ENCODE measurements at places on chromosomes 7 and 10.

DNA sequence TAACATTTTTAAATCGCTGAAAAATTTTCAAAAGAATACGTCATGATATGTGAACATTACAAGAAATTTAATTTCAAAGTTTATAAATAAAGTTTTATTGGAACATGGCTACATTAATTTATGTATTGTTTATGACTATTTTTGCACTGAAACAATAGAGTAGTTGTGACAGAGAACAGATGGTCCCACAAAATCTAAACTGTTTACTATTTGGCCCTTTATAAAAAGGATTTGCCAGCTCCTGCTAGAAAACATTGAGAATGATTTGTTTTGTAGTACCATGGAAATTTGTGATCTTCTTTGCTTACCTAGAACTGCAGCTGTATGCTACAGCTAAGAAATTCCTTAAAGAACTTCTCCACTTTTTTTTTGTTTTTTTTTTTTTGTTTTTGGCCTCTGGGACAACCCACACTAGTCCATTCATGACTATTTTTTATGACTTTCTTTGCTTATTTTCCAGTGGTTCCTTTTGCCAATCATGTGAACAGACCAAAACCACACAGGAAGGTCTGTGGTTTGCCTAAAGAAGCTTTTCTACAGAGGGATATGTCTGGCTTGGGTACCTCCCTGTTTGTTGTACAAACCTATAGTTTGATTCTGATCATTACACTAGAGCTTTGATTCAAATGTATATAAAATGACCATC lies 55.7 kb downstream of the ST7 start:
- DNase-seq: no peak

DNA sequence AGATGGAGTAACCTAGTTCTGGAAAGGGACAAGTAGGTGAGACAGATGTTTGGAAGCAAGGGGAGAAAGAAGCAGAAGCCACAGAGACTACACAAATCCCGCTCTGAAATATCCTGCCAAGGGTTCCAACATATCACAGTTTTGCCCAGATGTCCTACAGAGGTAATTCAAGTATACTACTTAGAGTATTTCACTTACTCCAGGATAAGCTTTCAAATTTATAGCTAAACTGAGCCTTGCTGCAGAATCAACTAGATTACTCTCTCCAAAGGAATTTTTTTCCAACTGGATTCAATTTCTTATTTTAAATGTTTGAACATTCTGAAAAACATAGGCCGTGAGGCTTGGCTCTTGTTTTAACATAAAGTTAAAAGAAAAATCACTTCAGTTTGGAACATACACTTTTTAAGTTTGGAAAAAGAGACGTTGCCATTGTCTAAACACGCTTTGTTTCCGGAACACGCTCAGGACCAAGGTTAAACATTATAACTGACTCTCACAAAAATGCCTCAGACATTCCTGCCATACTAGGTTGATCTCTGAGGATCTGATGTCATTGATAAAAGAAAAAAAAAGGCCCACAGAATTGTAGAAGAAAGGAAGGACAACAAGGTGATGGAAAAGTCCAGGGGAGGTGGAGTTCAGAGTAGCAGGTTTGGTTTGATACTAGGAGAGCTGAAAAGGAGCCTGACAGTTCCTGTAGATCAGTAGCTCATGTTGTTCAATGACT lies 74.8 kb downstream of the FAM185A start:
- no peak for DNase-seq

GRCh38 chr7:40700653-40701421 lies 566.0 kb downstream of the SUGCT start:
- no peak for DNase-seq

DNA sequence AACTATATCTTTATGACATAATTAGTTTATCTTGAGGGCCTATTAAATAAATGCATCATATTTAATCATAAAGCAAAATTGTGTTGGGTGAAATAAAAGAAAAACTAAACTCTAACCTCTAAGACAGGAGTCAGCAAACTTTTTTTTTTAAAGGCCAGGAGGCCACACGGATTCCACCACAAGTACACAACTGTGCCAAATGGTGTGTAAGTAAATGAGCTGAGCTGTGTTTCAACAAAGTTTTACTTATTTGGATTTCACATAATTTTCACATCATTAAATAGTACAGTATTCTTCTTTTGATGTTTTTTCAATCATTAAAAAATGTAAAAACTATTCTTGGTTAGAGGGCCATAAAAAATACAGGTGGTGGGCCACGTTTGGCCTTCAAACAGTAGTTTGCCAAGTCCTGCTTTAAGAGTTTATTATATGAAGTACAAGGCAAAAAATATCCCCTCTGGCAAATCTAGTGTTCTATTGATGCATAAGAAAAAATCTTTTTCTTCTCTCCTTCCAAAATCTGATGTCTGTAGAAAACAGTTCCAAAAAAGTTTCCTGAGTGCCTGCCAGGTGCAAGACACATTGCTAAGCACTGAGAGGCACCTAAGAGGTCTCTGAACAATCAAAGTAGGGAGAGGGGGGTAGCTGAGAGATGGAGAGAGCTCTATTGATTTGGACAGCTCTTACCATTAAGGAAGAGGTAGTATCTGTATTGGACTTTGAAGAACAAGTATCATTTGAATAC lies 26.5 kb upstream of the SPOCK2 start:
- no peak for DNase-seq

GRCh38 chr10:91556691-91557566 lies 75.9 kb downstream of the PPP1R3C start:
- DNase-seq: no peak

DNA sequence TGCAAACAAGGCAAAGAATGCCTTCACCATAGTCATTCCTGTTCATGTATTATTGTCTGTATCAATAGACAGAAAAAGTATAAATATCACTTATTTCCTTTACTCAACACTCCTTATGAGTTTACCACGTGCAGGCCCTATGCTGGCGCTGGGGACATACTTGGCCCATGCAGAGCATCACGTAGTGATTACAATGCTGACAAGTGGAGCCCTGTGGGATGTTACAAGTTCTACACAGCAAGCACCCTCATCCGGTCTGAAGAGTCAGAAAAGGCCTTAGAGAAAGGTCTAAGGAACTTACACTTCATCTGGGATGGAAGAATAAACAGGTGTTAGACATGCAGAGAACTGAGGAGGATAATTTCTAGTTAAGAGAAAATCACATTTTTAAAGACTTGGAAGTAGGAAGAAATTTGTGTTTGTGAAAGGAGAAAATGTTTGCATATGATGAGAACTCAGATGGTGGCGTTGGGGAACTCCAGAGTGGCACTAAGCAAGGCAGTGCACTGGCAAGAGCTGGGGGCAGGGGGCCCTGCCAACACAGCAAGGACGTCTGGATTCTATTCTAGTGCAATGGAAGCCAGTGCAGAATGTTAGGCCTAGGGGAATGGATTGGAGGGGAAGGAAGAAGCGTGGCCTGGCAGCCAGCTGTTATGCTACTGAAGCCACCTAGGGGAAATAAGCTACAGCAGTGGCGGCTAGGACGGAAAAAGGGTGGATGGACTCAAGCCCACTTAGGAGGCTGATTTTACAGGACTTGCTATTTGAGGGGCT lies 116.2 kb downstream of the ELMO1 start:
- DNase-seq: no peak

- no peak for DNase-seq
These were observed 11.2 kb downstream of the IL2RA start for GRCh38 chr10:6050801-6051445.

DNA sequence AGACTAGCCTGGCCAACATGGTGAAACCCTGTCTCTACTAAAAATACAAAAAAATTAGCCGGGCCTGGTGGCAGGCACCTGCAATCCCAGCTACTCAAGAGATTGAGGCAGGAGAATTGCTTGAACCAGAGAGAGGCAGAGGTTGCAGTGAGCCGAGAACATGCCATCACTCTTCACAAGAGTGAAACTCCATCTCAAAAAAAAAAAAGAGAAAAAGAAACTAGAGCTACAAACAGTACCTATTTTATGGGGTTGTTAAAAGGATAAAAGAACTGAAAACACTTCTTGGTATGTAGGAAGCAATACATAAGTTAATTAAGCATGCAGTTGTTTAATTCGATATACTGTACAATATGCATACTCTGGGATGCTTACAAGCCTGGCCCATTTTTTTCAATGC lies 216.9 kb downstream of the SORCS1 start:
- DNase-seq: no peak

- no peak for DNase-seq
These were observed 14.9 kb upstream of the TES start for GRCh38 chr7:116195451-116195850.

GRCh38 chr10:89301232-89301631 lies 614 bp upstream of the IFIT2 start:
- no peak for DNase-seq

- no peak for DNase-seq
These were observed 200.1 kb upstream of the RNF32 start for GRCh38 chr7:156440456-156440855.
